Effector CD4-positive, alpha-beta T cell (primary cell): ENCODE measurements at places on chromosomes 2 and 18.

DNA sequence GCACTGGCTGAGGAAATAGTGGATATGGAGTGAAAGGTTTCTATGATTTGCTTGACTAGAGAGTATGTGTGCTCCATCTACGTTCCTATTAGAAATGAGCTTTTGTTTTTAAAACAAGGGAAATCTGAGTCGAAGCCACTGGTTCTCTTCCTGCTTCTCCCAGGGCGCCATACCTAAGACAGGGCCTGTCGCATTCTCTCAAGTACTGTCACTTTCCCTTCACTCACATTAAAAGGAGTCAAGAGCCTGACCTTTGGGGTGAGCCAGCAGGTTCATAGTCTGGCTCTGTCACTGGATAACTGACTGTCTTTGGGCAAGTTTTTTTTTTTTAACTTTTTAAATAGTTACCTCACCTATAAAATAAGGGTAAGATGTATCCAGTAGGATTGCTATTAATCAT, 121.0 kb downstream of the MAP3K20 start:
- no peak for DNase-seq

- DNase-seq, result peak; percentile 63
Observed at GRCh38 chr2:232521959-232522622, 1.9 kb downstream of the PRSS56 start.

DNA sequence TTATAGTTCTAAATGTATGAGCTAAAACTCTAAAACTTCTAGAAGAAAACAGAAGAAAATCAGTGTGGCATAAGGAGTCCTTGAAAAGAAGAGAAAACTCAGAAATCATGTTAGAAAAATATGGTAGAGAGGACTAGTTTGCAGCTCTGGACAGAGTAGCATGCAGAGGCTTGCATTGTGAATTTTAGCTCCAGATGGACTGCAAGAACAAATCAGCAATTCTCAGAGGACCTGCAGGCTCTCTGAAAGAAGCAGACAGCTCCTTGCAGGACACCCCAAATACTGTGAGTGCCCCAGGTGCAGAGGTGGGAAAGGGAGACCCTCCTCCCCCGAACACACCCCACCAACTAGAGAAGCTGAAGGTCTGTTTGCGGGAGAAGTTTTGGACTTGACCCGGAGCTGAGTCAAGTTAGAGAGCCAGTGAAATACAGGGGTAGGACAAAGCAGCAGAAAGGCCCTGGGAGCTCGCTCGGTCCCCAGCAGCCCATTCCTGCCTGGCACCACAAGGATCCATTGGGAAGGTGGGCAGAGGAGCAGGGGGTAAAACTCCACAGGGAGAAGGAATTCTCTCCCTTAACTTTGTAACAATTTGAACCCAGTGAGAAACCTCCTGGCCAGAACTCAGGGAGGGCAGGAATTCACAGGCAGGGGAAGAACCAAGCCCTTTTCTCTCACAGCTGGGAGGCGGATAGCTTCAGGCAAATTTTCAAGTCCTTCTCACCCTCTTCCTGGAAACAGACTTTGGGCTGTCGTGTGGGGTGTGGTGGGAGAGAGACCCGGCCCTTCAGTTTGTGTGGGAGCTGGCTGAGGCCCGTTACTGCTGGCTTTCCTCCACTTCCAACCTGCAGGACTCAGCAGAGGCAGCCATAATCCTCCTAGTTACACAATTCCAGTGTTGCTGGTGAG, 216.2 kb upstream of the SLC35G4 start:
- DNase-seq, result no peak

GRCh38 chr18:3966642-3967358, 488.3 kb downstream of the DLGAP1 start:
- no peak for DNase-seq

DNA sequence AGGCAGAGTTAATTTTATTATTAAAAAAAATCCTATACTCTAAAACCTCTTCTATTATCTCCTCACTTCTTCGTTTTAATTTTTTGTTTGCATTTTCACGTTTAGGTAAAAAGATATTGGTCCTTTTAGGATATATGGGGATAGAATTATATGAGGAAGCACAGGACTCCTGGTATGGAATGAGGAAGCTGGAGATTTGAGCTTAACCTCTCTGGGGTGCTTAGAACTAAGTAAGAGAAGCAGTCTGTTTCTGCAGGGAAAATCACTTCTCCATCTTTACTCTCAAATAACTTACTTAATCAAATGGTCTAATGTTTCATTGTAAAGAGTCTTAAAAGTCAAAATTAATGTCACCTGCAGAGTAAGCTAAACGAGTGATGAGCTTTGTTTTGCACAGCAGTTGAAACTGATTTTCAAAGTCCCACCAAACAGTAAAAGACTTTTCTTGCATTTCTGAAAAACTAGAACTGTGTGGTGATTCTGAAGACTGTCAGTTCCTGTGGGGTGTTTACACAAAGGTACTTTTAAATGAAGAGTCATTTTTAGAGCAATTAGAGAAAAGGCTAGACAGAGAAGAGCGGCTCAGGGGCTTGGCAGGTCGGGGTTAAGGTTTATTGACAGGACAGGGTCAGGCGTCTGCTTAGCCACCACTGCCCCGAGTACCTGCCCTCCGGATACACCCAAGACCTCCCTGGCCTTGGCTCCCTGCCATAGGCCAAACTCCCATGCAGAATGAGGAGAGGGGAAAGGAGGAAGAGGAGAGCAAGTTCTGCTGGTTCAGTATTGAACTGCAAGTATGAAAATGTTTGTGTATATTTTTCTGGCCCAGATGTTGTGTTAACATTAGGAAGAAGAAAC, 21.6 kb downstream of the METAP1D start:
- DNase-seq, result no peak

DNA sequence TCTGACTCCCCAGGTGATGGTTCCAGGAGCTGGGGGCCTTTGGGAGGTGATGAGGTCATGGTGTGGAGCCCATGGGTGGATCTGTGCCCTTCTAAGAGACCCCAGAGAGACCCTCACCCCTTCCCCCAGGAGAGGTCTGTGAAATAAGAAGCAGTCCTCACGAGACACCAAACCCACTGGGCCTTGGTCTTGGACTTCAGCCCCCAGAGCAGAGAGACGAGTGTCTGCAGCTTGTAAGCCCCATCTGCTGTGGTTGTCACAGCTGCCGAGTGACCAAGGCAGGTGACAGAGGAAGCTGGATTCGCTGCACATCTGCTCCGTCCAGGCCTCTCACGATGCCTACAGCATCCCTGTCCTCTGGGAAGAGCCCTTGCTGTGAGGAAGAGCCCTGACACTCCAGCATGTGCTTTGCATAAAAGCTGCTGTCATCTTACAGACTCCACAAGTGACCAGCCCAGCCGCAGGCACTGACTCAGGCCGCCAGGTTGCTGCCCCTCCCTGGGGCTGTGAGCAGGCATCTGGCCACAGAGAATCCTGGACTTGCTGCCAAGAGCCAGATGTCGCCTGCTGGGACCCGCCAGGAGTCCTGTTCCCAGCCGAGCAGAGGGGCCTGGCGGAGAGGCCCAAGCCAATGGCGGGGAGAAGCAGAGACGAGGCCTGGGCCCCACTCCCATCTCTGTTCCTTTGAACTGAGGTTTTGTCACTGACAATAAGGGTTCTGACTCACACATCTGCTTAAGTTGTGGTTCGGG, 150.8 kb downstream of the PXDN start:
- DNase-seq, result no peak

GRCh38 chr2:237702441-237703391, 75.3 kb downstream of the LRRFIP1 start:
- peak; percentile 27 for DNase-seq
